ENCODE measurements at places on chromosomes 5 and 9. TPM values are rescaled to one million over a fixed set of nuclear protein-coding genes. Genes with fewer than 3 reads are reported as not detected.

- no peak for DNase-seq
Observed at GRCh38 chr5:17258431-17258830, 41.0 kb downstream of the BASP1 start.

- DNase-seq: no peak
Observed at GRCh38 chr5:116396476-116397099, 178.0 kb downstream of the SEMA6A start.

- no peak for DNase-seq
Observed at GRCh38 chr5:169785771-169786618, 148.9 kb downstream of the DOCK2 start.

Gene ZNF367
- total RNA-seq: 0.74 TPM

DNA sequence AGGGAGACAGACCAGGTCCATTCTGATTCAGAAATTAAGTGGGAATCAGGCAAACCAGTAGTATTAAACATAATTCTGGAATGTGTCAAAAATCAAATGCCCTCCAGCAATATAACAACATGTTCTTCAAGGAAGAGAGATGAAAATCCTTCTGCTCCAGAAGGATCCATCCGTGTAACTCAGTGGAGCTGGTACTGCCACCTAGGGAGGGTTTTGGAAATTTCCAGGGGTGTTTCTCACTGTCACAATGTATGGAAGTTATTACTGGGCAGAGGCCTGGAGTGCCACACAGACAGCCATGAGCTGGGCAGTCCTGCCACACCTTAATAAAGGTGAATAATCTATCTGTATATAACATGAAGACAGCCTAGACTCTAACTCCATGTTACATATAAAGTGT lies 87.5 kb downstream of the TTLL11 start:
- DNase-seq: no peak
